ENCODE measurements at places on chromosomes 7 and 10.

- DNase-seq: no peak
Observed at GRCh38 chr7:137957887-137958286, 44.0 kb downstream of the CREB3L2 start.

DNA sequence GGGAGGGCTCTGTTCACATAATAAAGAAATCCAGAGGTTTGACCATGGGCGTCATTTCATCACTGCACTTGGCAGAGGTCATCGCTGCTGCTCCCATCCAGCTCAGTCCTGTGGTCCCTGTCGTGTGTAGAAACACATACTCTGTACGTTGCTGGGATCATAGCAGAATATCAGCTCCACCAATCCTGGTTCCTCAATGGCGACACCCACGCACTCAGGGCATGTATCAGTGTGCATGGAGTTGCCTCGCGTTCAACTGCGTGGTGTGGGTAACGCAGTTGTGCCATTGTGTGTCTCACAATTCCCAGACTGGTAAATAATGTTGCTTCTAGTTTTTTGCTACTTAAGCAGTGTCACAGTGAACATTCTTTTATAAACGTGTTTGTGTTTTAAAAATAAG is 111.1 kb downstream of the LHPP start:
- no peak for DNase-seq

- DNase-seq: no peak
Observed at GRCh38 chr10:107436568-107436967, 272.1 kb upstream of the SORCS1 start.

- DNase-seq: no peak
Observed at GRCh38 chr7:46393142-46393541, 472.1 kb upstream of the IGFBP3 start.

- DNase-seq: no peak
Observed at GRCh38 chr7:29457141-29457561, 106.5 kb upstream of the PRR15 start.

GRCh38 chr7:519484-520390 is at the start of gene PDGFA:
Gene PDGFA, minus strand, starts transcription at chr7:519846. Its CDS starts 845 bp downstream, at chr7:519001.
- no peak for DNase-seq

GRCh38 chr7:159136442-159136841 is 8.2 kb downstream of the VIPR2 start:
- DNase-seq: no peak

GRCh38 chr10:35558276-35558675 is 46.9 kb upstream of the GJD4 start:
- DNase-seq: no peak

GRCh38 chr7:81506609-81507008 is 263.2 kb downstream of the HGF start:
- no peak for DNase-seq

DNA sequence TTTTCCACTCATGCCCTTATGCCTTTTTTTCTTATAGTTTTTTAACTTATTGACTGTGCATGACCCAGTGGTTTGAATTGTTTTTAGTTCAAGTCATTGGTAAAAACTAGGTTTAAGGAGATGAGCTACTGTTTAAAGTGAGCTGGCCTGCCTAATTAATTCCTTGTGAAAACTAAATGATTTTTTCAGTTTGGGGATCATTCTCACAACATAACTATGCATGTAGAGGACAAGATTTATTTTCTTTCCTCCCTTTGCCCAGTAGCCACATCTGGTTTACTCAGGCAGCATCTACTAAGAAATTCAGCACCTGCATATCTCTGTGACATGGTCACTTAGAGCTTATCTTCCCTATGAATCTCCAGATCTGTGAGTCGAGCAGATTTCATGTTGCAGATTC is 1.7 kb downstream of the ADO start:
- DNase-seq: no peak

DNA sequence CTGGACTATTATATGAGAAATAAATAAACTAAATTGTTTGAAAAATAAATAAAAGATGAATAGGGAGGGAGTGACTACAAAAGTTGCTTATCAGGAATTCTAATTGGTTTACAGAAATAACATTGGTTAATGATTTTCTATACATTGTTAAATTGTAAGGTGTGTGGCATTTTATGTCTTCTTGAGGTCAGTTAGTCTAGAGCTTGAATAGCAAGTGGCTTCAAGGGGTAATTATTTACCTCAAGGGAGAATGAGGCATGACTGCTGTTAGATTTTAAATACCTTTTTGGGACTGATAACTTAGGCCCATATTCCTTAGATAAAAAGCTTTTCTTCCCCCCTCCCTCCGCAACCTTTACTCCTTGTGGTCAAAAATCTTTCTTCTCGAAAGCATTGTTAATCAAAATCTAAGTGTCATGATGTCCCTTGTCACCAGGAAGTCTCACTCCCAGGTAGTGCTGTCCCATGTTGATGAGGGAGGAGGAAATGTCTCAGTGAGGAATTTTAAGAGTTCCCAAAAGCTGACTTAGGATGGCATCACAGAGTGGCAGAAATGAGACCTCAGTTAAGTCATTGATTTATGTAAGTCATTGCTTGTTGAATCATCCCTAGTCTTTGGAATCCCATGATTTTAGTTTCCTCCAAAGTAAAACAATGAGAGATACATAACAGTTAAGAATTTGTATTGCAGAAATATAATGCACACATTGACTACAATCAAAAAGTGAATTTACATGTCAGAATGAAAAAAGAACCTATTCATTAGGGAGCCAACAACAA is 71.5 kb downstream of the MAPK8 start:
- DNase-seq: no peak

DNA sequence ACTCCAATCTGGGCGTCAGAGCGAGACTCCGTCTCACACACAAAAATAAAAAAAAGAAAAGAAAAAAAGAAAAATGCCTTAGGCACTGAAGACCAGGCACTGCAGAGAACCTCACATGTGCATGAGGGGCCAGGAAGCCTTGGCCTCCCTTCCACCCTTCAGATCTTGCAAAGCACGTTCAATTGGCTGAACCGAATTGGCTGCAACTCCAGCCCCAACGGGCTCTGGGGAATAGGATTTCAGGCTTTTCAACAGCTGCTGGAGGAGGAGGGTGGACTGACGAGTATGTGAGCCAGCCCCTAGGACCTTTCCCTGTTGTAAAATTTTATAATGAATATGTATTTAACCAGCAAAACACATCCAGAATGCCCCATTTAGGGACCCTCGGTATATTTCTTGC is 16.7 kb downstream of the TMEM120A start:
- peak; percentile 27 for DNase-seq

DNA sequence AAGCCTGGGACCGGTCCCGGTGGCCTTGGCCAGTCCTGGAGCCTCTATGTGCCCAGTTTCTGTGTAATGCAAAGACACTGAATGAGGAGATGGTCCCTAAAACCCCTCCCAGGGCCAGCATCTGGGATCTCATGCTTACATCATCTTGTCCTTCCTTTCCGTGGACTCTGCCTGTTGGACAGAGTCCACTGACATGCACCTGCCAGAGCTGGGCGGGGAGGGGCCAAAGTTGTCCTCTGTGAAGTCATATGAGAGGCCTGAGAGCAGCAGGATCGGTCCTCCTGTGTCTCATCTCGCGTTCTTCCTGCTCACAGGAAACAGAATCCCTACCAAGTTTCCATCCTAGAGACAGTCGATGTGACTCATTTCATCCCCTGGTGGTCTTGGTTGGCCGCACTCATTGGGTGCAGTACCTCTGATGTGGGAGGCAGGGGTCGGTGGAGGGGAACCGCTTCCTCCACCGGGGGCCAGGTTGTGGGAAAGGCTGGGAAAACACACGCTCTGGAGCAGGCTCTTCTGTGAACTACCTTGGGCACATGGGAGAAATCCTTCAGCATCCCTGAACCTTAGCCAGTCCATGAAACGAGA is 389.6 kb upstream of the PODXL start:
- DNase-seq: no peak

GRCh38 chr10:16679511-16679910 is 137.7 kb downstream of the RSU1 start:
- no peak for DNase-seq

DNA sequence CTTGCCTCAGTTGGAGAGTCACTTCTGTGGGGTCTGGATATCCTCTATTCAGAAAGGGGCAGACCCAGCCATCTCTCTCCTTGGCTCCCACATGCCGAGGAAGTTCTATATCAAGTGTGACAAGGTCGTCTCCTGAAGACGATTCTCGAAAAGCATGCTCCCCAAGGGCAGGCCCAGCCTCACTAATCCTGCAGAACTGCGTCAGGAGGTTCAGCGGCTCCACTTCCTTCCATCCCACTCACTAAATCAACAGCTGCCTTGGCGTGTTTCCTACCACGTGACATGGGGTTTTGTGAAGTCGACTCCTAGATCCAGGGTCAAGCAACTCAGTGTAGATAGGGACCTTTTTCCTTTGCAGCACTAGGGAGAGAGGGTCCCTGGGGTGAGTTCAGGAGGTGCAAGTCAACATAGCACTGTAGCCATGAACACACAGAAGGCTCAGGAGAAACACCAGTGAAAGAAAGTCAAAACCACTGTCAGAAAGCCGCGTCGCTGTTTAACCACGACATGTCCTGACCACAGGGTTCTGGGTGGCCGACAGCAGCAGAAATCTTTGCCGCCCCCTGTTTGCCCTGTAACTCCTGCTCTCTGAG is 156.4 kb downstream of the PRPF18 start:
- no peak for DNase-seq

DNA sequence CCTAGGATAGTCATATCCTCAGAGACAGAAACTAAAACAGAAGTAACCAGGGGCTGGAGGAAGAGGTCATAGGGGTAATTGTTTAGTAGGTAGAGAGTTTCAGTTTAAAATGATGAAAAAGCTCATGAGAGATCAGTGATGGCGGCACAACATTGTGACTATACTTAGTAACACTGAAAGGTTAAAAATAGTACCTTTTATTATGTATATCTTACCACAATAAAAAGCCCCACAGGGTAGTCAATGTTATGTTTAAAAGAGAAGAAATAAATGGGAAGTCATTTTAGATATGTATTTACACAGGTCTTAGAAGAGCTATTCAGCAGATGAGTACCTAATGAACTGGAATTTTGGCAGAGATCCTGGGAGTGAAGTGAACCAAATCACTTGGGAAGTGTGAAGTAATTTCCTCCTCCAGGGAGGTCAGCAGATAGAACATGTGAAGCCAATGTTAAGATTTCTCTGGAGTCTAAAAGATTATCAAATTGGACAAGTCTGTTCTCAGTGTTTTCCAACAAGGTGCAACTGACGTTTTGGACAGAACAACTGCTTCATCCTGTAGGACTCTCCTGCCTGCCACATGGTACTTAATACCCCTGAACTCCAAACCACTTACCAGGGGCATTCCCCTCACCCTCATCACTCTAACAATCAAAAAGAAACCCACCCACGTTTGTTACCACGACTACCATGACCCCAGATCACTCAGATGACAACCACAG is 6.4 kb downstream of the CDCA7L start:
- DNase-seq: peak; percentile 38

GRCh38 chr7:151449990-151450389 is 10.0 kb upstream of the CRYGN start:
- DNase-seq: no peak

GRCh38 chr7:7263297-7264230 is 81.2 kb downstream of the C1GALT1 start:
- DNase-seq: no peak

DNA sequence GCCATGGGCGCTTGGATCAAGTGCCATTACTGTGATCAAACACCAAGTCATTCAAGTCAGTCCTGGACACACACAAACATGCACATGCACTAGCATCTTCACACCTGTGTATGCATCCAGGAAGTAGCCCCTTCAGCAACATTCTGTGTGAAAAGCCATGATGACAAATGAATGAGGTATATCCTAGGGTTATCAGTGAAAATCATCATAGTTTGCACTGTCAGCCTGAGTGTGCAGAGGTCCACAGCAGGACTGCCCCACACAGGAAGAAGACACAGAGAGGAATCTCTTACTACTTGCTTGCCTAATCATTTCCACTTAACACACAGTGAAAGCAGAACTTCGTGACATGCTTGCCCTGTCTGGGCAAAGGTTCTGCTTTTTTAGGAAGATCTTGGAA is 184.0 kb upstream of the ADO start:
- no peak for DNase-seq

GRCh38 chr7:140621401-140622021 is 19.1 kb downstream of the DENND2A start:
- DNase-seq: no peak

DNA sequence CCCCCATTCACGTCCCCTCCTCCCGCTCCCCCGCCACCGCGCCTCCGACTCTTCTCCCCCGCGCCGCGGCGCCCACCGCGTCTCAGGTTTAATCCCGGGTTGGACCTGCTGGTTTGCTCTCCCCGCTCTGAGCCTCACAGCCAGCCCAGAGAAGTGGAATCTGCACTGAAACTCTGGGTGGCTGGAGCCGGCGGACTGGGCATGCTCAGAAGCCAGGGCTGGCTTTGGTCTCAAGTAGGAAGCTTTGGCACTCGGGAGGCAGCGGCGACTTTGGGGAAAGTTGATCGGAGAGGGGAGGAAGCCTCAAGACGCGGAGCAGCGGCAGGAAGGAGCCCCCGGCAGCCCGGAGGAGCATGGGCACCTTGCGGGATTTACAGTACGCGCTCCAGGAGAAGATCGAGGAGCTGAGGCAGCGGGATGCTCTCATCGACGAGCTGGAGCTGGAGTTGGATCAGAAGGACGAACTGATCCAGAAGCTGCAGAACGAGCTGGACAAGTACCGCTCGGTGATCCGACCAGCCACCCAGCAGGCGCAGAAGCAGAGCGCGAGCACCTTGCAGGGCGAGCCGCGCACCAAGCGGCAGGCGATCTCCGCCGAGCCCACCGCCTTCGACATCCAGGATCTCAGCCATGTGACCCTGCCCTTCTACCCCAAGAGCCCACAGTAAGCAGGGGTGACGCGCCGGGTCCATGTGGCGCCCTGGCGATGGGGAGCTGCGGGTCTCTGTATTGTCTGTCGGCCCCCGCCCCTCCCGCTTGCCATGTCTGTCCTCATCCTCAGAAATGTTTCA is at the start of gene PRKG1:
TSS of gene PRKG1 (plus strand) at position 250 of the 791 bp plus-strand sequence.
- peak; percentile 15 for DNase-seq

DNA sequence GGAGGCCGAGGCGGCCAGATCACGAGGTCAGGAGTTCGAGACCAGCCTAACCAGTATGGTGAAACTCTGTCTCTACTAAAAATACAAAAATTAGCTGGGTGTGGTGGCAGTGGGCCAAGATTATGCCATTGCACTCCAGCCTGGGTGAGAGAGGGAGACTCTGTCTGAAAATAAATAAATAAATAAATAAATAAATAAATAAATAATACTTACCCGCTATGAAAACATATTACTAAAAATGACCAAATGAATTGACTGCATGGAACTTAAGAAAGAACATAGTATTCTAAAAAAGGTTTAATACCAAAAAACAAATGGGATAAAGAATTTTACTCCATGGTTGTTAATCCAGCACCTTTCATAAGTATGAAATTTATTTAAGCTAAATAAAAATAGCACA is 305.0 kb downstream of the GATA3 start:
- DNase-seq: no peak

DNA sequence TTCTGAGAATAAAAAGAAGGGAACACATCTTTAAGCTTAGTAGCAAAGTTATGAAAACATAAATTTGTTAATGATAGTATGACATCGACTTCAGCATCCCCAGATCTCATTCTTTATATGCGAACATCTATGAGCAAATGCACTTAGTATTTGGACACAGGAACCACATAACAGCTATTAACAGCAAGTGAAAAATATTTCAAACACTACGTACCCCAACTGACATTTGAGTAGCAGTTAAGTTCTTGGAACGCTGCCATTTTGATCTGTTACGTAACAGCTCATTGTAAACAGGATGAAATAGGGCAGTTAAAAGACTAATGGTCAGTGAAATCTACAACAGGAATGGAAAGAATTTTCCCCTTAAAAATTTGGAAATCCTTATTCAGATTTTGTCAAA is 428.9 kb downstream of the TNS3 start:
- no peak for DNase-seq

GRCh38 chr10:93435621-93436397 is 46.3 kb downstream of the MYOF start:
- no peak for DNase-seq
